Astrocyte (in vitro differentiated cells and primary cell): ENCODE measurements at places on chromosomes 16 and 17. TPM values are rescaled to one million over a fixed set of nuclear protein-coding genes. Genes with fewer than 3 reads are reported as not detected.

The NHLRC4 gene
- total RNA-seq: 0.50 and 0.73 TPM in 2 replicates

The ZNF646 gene
- 16.5 and 17.2 TPM in 2 replicates for total RNA-seq

The INTS2 gene
- total RNA-seq: 9.3 and 9.9 TPM in 2 replicates

The LHX1 gene
- 10.8 and 11.8 TPM in 2 replicates for total RNA-seq

The KRT37 gene
- not detected in 2 replicates for total RNA-seq

The SEZ6L2 gene
- 69.6 and 90.6 TPM in 2 replicates for total RNA-seq

The CES4A gene
- total RNA-seq: 1.2 TPM in 2 replicates

The PABPN1L gene
- not detected in 2 replicates for total RNA-seq

The CD68 gene
- total RNA-seq: 4.4 and 6.2 TPM in 2 replicates

The VAC14 gene
- total RNA-seq: 27.8 and 29.2 TPM in 2 replicates
